Trophoblast cell (in vitro differentiated cells and primary cell): ENCODE measurements at places on chromosomes 3 and 15.

GRCh38 chr3:158205994-158206393, 96.1 kb downstream of the RSRC1 start:
- DNase-seq = no peak

- DNase-seq = no peak
Observed at GRCh38 chr3:68874551-68875348, 57.6 kb downstream of the TAFA4 start.

- DNase-seq = no peak
Observed at GRCh38 chr3:146106986-146107385, 54.0 kb downstream of the PLOD2 start.

DNA sequence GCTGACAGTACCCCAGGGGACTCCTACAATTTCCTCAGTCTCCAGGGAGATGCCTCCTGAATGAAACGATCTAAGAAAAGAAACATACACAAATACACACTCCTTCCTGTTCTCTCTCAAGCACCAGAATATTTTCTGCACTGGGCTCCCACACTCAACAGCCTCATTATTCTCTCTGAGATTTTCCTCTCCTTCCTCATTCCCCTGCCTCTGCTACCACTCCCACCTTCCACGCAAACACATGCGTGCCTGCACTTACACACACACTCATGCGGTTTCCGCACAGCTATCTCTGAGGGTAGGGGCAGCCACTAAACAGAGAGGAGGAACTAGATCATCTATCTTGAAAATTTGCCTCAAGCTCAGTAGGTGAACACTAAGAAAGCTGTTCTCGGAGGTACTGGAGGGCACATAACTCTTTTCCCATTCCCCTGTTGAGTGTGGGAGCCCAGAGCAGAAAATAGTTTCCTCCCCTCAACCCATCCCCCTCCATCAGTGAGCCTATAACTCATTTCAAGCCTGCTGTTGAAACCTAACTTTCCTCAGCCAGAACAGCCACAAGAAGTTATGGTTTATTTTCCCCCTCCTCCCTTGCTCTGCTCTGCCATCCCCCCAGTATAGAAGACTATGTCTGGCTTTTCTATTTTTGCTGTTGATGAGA, 30.5 kb upstream of the TIPARP start:
- peak; percentile 54 for DNase-seq

- no peak for DNase-seq
Observed at GRCh38 chr3:139332092-139332491, 11.7 kb upstream of the MRPS22 start.
